ENCODE measurements at places on chromosomes 13 and 19.

GRCh38 chr13:94859278-94859691 is 146.9 kb upstream of the SOX21 start:
- DNase-seq = no peak

- no peak for DNase-seq
Measured at GRCh38 chr19:35911173-35911572, 3.1 kb upstream of the TYROBP start.

GRCh38 chr13:45374917-45375316 is 33.9 kb upstream of the TPT1 start:
- DNase-seq = no peak

- DNase-seq = no peak
Measured at GRCh38 chr13:54301085-54301484, 1272.5 kb downstream of the OLFM4 start.

- DNase-seq = no peak
Measured at GRCh38 chr13:51688937-51689662, 104.8 kb downstream of the WDFY2 start.

GRCh38 chr13:94209117-94209516 is 270.4 kb downstream of the DCT start:
- DNase-seq = no peak

- no peak for DNase-seq
Measured at GRCh38 chr19:57719424-57719823, 8.0 kb downstream of the ZNF671 start.

DNA sequence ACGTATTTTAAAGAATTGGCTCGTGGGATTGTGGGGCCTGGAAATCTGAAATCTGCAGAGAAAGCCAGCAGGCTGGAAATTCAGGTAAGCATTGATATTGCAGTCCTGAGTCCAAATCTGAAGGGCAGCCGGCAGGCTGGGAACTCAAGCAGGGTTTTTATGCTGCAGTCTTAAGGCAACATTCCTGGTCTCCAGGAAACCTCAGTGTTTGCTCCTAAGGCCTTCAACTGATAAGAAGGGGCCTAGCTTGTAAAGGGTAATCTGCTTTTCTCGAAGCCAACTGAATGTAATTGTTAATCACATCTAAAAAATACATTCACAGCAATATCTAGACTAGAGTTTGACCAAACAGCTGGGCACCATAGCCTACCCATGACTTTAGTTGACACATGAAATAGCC is 154.4 kb downstream of the EFNB2 start:
- no peak for DNase-seq

- DNase-seq = no peak
Measured at GRCh38 chr13:75875450-75875849, 239.3 kb downstream of the LMO7 start.

- DNase-seq = no peak
Measured at GRCh38 chr13:78689011-78689410, 30.1 kb upstream of the OBI1 start.

DNA sequence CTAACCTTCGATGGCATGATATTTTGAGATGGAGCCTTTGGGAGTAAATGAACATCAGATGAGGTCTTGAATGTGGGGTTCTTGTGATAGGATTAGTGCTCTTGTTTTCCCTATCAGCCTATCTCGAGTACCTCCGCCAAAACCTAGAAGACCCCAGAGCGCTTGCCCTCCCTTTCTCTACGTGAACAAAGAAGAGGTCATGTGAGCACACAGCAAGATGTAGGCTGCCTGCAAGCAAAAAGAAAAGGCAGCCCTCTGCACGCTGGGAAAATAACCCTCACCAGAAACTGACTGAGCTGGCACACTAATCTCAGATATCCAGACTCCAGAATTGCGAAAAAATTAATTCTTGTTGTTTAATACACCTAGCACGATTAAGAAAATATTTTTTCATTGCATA is 799.8 kb upstream of the SLC10A2 start:
- no peak for DNase-seq

All from CD8-positive, alpha-beta memory T cell (primary cell).